ENCODE measurements at places on chromosomes 16 and 17. TPM values are rescaled to one million over a fixed set of nuclear protein-coding genes. Genes with fewer than 3 reads are reported as not detected.

DNA sequence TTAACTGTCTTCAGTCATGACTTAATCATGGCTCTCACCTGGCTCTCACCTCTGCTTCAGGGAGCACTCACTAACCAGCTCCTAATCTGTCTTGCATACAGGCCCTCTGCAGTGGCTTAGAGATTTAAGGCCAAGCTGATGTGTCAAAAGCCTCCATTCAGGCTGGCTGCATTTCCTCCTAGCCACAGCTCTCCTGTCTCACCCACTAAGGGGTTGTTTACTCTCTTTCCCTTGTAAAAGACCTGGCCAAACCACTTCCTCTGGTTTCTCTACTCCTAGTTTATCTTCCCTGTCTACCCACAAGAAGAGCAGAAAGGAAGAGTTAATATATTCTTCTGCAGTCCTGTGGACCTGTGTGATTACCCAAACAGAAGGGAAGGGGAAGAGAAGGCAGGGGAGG, 9.3 kb upstream of the ASIC2 start:
- H3K27me3 ChIP-seq = peaks cover 13% of the 10 kb centered on the region
- DNase-seq = no peak
- H3K4me3 ChIP-seq = no peak overlapping the region
- H3K4me1 ChIP-seq = peaks cover 21% of the 10 kb centered on the region
- no peak overlapping the region for H3K27ac ChIP-seq
- no peaks in the 10 kb centered on the region for H3K36me3 ChIP-seq

- no peaks in the 10 kb centered on the region for H3K4me1 ChIP-seq
- H3K27ac ChIP-seq = no peak overlapping the region
- no peak overlapping the region for H3K4me3 ChIP-seq
- no peaks in the 10 kb centered on the region for H3K27me3 ChIP-seq
- H3K36me3 ChIP-seq = no peaks in the 10 kb centered on the region
Observed at GRCh38 chr16:51877686-51878085, 669.3 kb downstream of the TOX3 start.

DNA sequence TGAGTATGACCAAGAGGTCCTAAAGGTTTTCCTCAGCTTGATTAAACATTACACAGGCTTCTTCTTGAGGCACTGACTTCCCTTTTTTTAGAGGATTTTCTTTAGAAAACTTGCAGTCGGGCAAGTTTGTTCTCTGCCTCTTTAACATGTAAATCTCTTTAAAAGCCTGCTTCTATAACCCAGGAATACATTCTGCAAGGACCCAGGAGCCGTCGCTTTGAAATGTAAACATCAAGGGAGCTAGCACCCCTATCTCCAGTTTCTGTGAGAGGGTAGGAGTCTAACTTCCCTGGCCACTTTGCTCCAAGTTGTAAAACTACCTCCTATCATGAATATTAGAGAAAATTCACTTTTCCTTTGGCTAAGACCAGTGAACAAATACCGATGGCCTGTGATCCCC, 201.5 kb upstream of the CPHXL start:
- H3K4me1 ChIP-seq = no peaks in the 10 kb centered on the region
- H3K36me3 ChIP-seq = no peaks in the 10 kb centered on the region
- no peak overlapping the region for H3K4me3 ChIP-seq
- DNase-seq = no peak

Gene FMNL1
- 298 TPM for total RNA-seq

Measured in activated CD8-positive, alpha-beta T cell treated with anti-CD3 and anti-CD28 coated beads for 36 hours (primary cell).